G401 (cell line): ENCODE measurements at places on chromosomes 6 and 20. TPM values are rescaled to one million over a fixed set of nuclear protein-coding genes. Genes with fewer than 3 reads are reported as not detected.

The IL17F gene
- total RNA-seq = not detected in 2 replicates

DNA sequence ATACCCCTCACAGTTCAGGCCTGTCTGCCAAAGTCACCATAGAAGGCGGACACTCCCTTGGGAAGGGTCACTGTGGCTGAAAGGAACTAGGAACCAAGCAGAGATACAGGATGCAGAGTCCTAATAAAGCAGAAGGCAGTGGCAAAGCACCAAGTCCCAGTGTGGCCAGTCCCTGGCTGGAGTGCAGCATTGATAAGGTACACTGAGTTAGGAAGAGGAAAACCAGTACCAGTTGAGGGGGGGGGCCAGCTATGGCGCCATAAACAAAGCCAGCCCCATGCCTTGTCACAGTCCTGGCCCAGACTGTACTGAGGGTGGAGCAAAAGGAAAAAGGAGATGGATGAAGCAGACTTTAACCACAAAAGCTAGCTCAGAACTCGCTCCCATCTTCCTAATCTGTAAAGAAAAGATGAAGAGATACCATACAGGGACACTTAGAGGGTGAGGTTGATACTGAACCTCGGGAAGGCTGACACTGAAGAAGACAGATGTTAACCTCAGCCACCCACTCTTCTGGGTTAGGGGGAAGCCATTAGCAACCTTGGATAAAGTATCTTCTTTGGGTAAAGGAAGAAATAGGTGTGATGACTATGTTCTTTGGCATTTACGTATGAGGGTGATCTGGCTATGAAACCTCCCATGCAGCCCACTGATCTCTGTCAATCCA lies 7.8 kb downstream of the ABHD12 start:
- DNase-seq = no peak

GRCh38 chr6:106197441-106197840 lies 111.3 kb downstream of the PRDM1 start:
- DNase-seq = no peak

GRCh38 chr6:144986271-144986670 lies 701.1 kb downstream of the UTRN start:
- no peak for DNase-seq

The GPR63 gene
- total RNA-seq = not detected in 2 replicates

GRCh38 chr6:24923885-24924401 lies 11.8 kb downstream of the RIPOR2 start:
- no peak for DNase-seq

The TPBG gene
- total RNA-seq = 4.6 and 6.7 TPM in 2 replicates
